Lung microvascular endothelial cell (primary cell): ENCODE measurements at places on chromosomes 13 and 19. TPM values are rescaled to one million over a fixed set of nuclear protein-coding genes. Genes with fewer than 3 reads are reported as not detected.
A peak's percentile ranks its signal among the peaks of the same experiment; 100 is the strongest.

ZNF699 gene
- 3.9 and 5.6 TPM in 2 replicates for total RNA-seq

TMEM161A gene
- total RNA-seq: 11.3 and 14.7 TPM in 2 replicates

VSTM1 gene
- total RNA-seq: not detected in 2 replicates

- DNase-seq: no peak
These were observed 187.9 kb upstream of the TSHZ3 start for GRCh38 chr19:31537136-31537535.

- DNase-seq: no peak
These were observed 171.5 kb upstream of the CSNK1A1L start for GRCh38 chr13:37277007-37277406.

DNA sequence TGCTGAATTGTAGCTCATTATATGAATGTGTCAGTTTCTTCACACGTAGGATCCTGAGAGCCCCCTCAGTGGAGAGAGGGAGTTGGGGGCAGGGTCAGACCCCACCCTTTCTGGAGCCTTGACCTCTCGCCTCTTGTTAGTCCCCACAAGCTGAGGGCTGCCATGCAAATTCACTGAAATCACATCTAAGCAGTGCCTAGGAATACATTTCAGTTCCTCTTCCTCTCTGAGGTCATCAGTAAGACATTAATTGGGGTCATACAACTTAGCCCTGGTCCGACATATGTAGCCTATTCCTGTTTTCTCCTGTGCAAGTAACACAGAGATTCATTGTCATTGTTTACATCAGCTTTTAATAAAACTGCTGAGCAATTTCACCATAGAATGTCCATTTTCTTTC, 30.0 kb downstream of the MYO9B start:
- no peak for DNase-seq

- peak; percentile 51 for DNase-seq
These were observed 19.0 kb downstream of the CD177 start for GRCh38 chr19:43372462-43372861.

- no peak for DNase-seq
These were observed 10.4 kb downstream of the NUDT19 start for GRCh38 chr19:32702010-32702409.

DNA sequence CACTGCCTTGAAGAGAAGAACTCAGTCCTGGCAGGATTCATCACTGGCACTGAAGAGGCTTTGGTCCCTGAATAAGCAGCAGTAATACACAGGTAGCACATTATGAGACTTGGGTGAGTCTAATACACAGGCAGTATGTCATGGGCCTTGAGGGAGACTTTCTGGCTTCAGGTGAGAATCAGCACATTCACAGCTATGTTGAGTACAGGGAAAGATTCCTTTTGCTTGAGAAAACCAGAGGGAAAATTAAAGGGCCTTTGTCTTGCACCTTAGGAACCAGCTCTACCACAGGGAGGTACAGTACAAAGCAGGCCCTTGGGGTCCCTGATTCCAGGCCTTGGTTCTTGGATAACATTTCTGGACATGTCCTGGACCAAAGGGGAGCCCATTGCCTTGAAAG, 484.6 kb downstream of the RFC3 start:
- DNase-seq: no peak

GRCh38 chr13:110894086-110894485, 20.8 kb downstream of the ANKRD10 start:
- DNase-seq: no peak

DNA sequence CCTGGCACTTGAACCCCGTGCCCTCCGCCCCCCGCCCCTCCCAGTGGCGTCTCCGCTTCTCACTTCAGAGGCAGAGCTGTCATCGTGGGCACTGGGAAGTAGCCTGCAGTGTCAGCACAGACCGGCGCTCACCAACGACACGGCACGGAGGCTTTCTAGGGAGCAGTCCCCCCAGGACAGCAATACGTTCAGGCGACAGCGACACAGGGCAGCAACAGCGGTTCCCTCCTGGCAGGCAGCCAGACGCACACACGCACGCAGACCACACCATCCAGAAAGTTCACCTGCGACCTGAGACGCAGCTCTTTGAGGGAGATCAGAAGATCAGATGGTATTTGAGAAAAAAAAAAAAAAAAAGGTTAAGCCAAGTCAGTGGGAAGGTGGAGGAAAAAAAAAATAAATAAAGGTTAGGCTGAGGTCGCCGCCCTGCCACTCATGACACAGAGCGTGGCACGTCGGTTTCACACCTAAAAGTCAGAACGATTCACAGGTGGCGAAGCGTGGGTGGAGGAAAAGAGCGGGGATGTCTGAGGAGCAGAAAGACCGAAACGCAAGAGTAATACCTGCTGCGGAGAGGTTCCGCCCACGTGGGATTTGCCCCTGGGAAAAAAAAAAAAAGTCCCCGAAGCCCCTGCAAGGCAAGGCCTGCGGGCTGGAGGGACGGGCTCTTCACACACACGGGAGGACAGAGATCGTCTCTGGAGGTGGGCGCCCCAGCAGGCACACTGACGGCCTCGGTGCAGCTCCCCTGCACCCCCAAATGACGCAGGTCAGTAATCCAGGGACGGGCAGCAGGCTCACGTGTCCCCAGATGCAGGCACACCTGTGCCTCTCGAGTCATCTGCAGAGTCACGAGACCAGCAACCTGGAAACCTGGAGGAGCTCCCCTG, 94.5 kb downstream of the GNG7 start:
- DNase-seq: no peak

GRCh38 chr13:31943591-31943990, 88.0 kb upstream of the FRY start:
- DNase-seq: no peak

- peak; percentile 86 for DNase-seq
These were observed at the start of gene MED25 for GRCh38 chr19:49817964-49818648. Gene MED25, plus strand, starts transcription at chr19:49818289. Its CDS starts 53 bp downstream, at chr19:49818342.

DNA sequence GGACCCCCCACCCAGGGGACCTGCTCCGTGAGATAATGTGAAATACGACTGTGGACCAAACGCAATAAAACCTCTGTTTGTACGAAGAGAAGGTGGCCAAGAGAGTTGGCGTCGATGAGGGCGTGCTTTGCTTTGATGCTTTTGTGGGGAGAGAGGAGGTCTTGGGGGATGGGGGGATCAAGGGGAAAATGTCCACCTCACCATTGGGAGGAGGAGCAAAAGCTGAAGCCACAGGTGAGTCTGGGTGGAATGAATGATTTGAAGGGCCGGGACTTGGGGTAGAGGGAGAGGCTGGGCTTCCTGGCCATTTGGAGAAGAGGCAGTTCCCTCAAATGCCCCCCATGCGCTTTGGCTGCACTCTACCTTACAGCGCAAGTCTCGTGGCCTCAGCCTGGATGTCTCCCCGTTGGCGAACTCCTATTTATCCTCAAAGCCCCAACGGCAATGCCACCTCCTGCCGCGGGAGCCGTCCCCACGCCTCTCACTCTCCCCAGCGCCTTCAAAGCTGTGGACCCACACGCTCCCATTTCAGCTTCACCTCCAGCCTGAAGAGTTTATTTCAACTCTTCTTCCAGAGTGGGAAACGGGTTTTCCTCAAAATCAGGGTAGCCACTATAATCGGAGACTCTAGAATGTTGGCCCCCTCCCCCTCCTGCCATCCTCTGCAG, 795 bp upstream of the ABCA7 start:
- no peak for DNase-seq

DNA sequence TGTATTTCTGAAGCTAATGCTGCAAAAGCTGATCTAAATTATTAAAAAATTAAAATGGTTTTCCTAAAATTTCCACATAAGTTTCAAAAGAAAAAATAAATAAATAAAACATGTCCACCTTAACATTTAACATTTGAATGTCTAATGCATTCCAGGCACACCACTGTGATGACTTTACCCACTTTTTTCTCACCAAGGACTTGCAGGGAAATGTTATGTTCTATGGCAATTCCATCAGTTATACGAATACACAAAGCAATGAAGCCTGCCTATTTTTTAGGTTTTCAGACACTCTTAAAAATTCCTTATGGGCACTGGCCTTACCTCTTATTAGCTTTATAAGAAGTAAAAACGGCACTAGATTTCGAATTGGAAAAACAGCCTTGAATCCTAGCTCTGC, 10.2 kb downstream of the TSC22D1 start:
- no peak for DNase-seq
